ENCODE measurements at places on chromosomes 7 and 10.

GRCh38 chr10:34223658-34224057, 591.4 kb downstream of the PARD3 start:
- DNase-seq: no peak

DNA sequence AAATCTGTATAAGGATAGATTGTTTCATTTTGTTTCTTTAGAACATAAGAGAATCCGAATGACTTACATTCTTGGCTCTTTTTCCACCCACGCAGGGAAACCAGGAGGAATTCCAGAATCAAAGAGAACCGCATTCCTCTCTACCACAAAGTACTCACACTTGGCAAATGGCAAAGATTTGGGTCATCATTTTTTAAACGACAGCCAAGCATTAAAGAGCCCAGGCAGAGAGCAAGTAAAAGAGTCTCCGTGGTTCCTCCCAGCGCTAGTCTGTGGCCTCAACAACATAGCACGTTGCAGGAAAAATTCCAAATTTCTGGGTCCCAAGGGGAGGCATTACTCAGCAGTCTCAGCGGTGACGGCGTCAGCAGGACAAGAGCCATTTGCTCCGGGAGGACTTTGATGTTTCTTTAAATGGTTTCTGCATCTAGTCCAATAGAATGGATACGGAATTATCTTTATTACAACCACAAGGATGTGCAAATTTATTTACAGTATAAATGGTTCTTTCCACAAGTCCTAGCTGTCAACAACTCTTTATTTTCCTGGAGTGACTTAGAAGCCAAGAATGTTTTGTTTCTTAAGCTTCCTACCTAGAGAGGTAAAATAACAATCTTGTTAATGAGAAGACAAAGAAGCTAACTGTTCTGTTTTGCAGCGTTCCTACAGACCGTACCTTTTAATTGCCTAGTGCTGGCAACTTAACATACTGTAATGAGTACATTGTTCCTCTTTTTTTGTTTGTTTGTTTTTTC, 232.5 kb downstream of the SKIDA1 start:
- no peak for DNase-seq

DNA sequence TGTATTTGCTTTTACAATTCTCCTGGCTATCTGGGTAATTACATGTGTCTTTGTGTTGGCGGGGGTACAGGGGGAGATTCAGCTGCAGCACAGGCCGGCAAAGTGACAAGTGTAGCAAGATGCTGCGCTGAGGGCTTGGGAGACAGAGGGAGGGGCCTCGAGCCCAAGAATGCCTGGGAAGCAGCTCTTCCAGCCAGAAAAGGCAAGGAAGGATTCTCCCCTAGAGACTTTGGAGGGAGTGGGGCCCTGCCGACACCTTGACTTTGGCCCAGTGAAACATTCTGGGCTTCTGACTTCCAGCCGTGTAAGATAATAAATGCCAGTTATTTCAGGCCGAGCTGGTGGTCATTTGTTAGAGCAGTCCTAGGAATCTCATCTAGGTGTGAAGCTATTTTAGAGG, 7.2 kb upstream of the REPIN1 start:
- no peak for DNase-seq

- no peak for DNase-seq
Measured at GRCh38 chr10:75024971-75025523, 86.4 kb upstream of the SAMD8 start.

- no peak for DNase-seq
Measured at GRCh38 chr7:109641445-109641844, 1071.8 kb downstream of the DNAJB9 start.

DNA sequence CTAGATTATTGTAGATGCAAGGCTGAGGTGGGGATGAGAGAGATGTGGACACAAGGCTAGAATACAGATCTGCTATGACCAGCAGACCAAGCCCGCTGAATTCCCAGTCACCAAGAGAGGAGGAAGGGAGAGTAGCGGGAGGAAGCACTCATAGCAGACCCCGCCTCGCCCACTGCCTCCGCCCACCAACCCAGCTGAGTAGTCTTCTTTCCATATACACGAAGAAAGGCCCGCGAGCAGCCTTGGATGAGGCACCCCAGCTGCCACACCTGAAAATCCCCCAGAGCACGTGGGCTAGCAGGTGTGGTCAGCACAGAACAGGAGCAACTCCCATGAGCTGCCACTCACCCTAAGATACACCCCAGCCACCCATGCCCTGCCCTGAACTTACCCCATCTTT, 7.9 kb upstream of the H2BK1 start:
- DNase-seq: no peak

DNA sequence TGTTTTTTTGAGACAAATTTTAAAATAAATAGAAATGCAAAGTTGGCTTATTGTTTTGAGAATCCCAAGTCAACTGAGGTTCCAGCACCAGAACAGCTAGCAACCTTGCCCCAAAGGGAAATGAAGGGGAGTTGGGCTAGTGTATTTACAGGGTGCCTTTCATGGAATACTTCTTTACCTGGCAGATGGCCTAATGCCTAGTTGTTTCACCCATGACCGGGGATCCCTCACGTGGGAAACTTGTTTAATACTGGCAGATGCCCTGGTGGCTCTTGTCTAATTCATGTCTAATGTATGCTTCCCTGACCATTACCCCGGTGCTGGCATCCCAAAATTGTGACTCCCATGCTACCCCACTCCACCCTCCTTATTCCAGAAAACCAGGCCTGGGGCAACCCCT, 861.1 kb upstream of the ZWINT start:
- no peak for DNase-seq

GRCh38 chr7:71558806-71559613, 427.1 kb downstream of the GALNT17 start:
- DNase-seq: no peak

DNA sequence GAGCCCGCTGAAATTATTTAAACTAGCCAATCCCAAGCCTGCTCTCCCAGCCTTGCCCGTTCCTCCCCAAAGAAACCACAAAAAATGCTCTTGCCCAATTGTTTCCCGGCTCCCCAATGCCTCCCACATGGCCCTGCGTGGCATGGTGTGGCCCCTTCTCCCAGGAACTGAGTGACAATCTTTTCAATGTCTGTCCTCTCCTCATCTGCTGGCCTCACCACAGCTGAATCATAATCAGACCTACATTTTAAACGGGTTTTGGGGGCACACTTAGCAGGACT, 201.5 kb downstream of the PRPF18 start:
- no peak for DNase-seq

DNA sequence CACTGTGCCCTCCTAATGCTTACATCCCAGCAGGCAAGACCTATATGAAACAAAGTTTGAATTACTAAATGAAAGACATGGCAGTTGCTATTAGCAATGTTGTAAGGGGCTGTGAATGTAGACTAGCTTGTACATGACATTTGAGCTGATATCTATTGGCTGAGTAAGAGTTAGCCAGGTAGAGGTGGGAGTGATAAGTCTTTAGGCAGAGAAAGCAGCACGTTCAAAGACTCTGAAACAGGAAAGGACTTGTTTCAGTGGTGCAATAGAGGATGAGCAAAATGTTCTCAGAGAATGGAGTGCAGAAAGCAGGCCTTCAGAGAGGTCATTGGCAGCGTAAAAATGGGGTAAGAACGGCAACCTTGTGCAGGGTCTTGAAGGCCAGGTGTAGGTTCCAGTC, 687.6 kb downstream of the AUTS2 start:
- DNase-seq: no peak

GRCh38 chr7:28503396-28503795, 91.1 kb downstream of the CREB5 start:
- no peak for DNase-seq

- DNase-seq: no peak
Measured at GRCh38 chr7:20799566-20800366, 13.1 kb upstream of the SP8 start.

DNA sequence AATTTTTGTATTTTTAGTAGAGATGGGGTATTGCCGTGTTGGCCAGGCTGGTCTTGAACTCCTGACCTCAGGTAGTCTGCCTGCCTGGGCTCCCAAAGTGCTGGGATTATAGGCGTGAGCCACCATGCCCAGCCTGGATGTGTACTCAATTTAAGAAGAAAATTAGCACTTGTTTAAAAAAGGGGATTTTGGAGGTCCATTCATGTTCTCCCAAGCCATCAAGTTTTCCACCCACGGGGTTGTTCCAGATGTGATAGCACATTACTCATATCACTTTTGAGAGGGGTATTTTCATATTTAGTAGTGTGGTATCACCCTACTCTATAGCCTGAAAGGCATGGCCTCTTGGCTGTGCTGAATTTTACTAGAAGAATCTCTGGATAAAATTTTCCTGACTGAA, 10.5 kb upstream of the SLC26A3 start:
- no peak for DNase-seq

- no peak for DNase-seq
Measured at GRCh38 chr10:11264296-11265048, 246.8 kb downstream of the CELF2 start.

DNA sequence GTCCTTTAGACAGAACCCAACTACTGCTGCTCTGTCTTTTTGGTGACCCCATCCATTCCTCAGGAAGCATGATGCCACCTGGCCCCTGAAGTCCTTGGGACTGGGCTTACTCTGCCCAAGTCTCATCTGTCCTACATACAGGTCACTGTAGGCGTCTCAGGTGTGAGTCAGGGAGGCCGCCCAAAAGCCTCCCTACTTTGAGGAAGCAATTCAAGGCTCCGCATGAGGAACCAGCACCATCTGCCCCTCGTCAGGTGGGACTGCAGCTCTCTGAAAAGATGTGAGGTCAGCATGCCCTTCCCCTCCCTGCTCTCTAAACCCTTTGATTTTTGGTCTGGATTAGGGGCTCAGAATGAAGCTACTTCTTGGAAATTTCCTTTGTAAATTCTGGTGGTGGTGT, 354.8 kb downstream of the CXCL12 start:
- DNase-seq: no peak

DNA sequence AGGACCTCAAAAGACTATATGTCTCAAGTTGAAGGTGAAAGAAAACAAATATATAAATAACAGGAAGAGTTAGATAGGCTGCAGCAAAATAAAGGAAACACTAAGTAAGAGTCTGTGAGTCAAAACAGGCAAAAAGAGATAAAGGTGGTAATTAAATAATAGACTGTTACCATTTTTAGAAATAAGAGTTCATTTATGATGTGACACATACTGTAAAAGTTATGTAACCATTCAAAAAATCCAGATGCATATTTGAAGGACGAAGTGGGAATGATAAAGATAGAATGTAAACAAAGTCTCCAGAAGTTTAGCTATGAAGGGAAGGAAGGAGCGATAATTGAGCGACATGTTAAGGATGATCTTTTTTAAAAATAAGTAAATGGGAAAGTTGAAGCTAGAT, 50.5 kb downstream of the HECTD2 start:
- DNase-seq: no peak

GRCh38 chr10:57008189-57008588, 647.1 kb upstream of the ZWINT start:
- no peak for DNase-seq

GRCh38 chr10:50561266-50561665, 62.5 kb downstream of the SGMS1 start:
- no peak for DNase-seq

DNA sequence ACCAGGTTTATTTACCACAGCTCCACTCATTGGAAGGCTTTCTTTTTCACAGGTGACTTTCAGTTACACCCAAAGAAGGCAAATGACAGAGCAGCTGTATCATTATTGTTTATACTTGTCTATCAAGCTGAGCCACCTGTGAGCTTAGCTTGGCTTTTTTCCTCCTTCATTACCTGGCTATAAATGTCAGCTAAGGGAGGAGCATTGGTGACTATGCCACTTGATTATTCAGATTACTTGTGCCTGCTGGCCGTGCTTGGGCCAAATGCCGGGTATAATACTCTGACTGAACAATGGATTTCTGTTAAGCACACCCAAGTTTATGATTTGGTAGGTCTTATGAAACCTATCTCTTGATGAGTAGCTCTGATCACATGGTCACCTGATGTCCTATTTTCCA, 9.9 kb upstream of the GNAT3 start:
- DNase-seq: no peak

GRCh38 chr10:47421057-47421952, 37.2 kb upstream of the ZNF488 start:
- DNase-seq: no peak

GRCh38 chr7:78900806-78901205, 552.7 kb downstream of the MAGI2 start:
- no peak for DNase-seq

DNA sequence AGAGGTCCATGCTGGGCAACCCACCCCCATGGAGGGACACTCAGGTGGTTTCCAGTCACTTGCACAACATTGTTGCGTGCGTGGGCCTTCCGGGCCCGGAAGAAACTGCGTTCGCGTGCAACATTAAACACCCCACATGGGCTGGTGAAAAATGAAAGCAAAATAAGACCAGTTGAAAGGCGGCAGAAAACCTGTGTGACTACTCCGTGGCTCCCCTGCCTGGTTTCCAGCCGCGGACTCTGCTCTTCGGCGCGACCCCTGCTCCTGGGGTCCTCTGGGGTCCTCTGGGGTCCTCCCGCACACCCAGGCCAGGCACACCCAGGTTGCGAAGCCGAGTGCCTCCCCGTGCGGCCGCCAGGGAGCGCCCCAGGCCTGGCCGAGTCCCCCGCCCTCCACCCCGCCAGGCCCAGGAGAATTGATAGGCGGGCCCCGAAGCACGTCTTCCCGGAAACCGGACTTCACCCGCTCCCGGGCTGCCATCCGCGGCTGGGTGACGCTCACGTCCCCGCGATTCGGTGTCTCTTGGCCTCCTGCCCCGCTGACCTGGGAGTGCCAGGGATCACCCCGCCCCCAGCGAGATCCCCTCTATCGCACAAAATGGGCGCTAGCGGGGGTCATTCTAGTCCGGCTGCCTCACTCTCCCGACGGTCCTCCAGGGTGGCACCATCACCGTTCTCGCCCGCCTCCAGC, 1.9 kb upstream of the SH2D4B start:
- peak; percentile 42 for DNase-seq

DNA sequence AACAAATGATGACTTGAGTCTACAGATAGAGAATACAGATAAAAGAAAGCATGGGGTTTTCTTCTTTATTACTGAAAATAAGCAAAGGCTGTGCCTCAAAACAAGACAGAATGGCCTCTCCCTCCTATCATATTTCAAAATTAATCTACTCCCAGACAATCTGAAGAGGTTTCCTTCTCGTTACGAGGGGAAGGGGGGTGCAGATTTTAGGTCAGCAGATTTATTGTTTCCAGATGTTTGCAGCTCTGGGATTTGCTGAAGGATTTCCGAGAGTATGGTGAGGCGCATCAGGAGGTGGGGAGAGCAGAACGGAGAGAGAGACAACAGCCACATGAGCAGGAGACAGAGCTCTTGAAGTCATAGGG, 89.8 kb downstream of the KIAA1549 start:
- no peak for DNase-seq

- DNase-seq: no peak
Measured at GRCh38 chr10:102935505-102935904, 17.4 kb downstream of the CNNM2 start.

GRCh38 chr7:155257482-155258225, 40.0 kb upstream of the INSIG1 start:
- no peak for DNase-seq
